Mucosa of descending colon (tissue), 3 donors: ENCODE measurements at places on chromosomes 7 and 10. TPM values are rescaled to one million over a fixed set of nuclear protein-coding genes. Genes with fewer than 3 reads are reported as not detected.

Gene PNLIP
- not detected for total RNA-seq

GRCh38 chr7:43791-44540 is 148.4 kb upstream of the FAM20C start:
- DNase-seq, result no peak

DNA sequence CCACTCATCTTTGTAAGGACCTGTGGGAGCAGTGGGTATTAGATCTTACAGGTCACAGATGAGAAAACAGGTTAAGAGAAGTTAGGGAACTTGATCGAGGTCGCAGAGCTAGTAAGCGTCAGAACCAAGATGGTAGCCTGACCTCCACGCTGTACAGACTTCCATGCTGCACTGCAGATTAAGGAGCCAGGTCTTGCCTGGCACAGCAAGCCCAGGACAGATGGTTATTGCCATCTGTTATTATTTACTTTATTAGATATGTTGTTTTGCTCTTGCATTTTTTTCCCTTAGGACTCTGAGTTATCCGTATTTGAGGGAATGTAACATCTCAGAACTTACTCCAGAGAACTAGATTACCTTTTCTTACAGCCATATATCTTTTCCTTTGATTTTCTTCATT is 147.2 kb downstream of the NSUN6 start:
- no peak for DNase-seq

Gene SAMD9L
- total RNA-seq, result 16.9 TPM

DNA sequence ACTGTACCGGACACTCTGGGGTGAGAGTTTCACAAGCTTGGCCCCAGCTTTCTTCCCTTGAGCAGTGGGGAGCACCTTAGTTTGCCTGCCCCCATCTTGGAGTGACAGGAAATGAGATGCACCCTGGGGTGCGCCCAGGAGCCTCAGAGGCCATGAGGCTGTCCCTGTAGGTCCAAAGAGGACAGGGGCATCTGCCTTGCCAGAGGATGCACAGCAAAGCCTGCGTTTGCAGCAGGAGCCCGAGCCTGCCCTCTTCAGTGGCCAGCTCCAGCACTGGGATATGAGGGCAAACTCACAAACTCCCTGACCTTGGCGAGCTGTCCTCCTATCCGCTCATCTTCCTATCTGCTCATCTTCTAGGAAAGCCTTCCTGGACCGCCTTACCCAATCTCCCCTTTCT is 79.5 kb downstream of the PROSER2 start:
- DNase-seq, result no peak

- no peak for DNase-seq
Measured at GRCh38 chr10:31158011-31158658, 126.5 kb upstream of the ZNF438 start.

DNA sequence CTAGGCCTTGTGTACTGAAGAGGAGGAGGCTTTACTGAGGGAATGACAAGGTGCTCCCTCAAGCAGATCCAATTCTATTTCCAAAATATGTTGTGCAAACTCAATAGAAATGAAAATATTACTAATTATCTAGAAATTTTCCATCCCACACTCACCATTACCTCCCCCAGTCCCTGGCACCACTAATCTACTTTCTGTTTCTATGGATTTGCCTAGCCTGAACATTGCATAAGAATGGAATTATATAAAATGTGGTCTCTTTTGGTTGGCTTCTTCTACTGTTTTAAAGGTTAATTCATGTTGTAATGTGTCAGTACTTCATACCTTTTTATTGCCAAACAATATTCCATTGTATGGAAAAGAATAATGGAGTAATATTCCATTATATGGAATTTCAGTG is 18.7 kb upstream of the NUB1 start:
- DNase-seq, result no peak

DNA sequence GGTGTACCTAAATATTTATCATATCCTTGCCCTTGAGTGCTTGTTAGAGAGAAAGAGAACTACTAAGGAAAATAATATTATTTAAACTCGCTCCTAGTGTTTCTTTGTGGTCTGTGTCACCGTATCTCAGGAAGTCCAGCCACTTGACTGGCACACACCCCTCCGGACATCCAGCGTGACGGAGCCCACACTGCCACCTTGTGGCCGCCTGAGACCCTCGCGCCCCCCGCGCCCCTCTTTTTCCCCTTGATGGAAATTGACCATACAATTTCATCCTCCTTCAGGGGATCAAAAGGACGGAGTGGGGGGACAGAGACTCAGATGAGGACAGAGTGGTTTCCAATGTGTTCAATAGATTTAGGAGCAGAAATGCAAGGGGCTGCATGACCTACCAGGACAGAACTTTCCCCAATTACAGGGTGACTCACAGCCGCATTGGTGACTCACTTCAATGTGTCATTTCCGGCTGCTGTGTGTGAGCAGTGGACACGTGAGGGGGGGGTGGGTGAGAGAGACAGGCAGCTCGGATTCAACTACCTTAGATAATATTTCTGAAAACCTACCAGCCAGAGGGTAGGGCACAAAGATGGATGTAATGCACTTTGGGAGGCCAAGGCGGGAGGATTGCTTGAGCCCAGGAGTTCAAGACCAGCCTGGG is 11.4 kb downstream of the SERPINE1 start:
- peak; percentile 75 for DNase-seq

Gene TWIST1
- not detected for total RNA-seq

Gene TCAF2
- total RNA-seq, result 4.1 TPM

Gene FAM25G
- total RNA-seq, result not detected

DNA sequence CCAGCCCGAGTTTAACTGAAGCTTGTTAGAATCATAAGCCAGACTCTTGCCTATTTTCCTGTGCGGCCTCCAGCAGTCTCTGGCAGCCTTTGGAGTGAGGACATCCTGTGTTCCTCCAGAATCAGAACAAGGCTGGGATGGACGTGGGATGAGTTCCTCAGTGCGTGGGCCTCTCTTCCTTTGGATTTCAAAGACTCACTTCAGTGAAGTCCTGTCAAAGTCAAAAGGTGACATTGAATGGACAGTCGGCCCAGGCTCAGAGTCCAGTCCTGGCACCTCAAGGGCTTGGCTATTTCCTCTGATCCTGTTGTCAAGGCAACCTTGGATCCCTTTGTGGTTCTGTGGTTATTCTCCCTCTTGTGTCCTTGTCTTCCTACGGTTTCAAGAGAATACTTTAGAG is 21.4 kb upstream of the SMC3 start:
- no peak for DNase-seq

Gene MMP21
- total RNA-seq, result 0.14 TPM

- DNase-seq, result no peak
Measured at GRCh38 chr10:62166331-62167131, 102.1 kb downstream of the RTKN2 start.

DNA sequence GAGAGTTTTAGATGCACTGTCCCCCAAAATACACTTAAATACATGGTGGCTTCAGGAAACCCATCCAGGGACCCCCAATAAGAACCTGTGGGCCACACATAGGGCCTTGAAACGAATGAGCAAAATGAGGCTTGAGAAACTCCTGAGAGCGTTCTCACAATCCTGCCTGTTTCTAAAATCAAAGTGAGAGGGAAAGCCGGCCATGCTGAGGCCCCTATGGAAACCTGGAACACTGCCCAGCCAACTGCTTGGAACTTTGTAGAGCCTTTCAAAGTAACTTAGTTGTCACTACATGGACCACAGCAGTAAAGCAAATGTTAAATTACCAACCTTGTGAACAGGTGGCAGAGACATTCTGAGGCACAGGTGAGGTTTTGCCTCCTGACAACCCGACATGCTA is 13.4 kb downstream of the SGMS1 start:
- DNase-seq, result no peak

DNA sequence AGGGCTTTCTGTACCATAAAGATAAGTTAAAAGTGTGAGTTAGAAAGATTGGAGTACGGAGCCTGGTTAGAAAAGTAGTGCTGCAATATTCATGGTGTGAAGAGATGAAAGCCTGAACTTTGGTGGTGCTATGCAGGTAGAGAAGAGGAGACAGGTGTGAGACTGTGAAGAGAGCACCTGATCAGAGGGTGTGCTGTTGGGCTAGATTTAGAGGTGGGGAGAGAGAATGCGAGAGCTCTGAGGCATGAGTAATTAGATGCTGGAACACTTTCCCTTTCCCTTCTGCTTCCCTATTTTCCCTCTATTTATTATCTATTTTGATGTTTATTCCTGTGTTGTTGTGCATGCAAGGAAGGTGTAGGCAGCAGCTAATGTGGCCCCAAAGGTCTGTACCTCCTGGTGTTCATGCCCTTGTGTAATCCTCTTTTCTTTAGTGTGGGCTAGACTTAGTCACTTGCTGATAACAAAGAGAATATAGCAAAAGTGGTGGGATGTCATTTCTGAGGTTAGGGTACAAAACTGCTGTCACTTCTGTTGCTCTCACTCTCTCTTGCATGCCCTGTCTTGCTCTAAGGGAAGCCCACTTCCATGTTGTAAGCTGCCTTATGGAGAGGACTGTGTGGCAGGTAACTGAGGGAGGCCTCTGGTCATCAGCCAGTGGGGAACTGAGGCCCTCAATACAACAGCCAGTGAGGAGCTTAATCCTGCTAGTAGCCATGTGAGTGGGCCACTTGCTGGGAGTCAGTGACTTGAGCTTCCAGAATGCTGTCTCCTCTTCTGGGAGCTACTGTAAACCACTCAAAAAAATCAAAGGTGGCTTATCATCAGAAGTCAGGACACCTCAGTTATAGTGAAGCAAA is 2.6 kb upstream of the ATXN7L1 start:
- DNase-seq, result no peak

- no peak for DNase-seq
Measured at GRCh38 chr7:32525839-32526238, 30.6 kb downstream of the AVL9 start.

GRCh38 chr7:41219276-41219675 is 483.6 kb downstream of the INHBA start:
- DNase-seq, result no peak

Gene ZNF804B
- not detected for total RNA-seq

GRCh38 chr10:122521011-122521410 is 39.5 kb upstream of the DMBT1 start:
- no peak for DNase-seq
